ENCODE measurements at places on chromosomes 13 and 19.

DNA sequence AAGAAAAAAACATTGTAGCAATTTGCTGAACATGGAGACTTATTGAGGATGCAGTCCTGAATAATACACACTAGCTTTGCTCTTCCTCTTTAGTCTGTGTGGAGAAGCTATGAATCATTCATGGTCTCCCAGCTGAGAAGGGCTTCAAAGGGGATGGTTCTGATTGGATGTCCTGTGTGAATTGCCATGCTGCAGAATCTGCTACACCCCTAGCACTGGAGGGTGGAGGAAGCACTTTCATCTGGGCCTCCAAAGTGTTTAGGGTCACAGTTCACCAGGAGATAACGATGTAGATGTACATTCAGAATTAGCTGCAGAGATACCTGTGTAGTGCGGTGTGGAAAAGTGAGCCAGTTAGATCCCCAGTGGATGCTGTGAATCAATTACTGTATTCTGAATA, 321.1 kb upstream of the EDNRB start:
- DNase-seq = no peak

GRCh38 chr13:80798576-80799133, 457.7 kb upstream of the SPRY2 start:
- DNase-seq = no peak

- DNase-seq = no peak
Measured at GRCh38 chr13:36353001-36353400, 6.8 kb upstream of the SPART start.

GRCh38 chr19:21483589-21484170, 21.7 kb upstream of the ZNF429 start:
- no peak for DNase-seq

DNA sequence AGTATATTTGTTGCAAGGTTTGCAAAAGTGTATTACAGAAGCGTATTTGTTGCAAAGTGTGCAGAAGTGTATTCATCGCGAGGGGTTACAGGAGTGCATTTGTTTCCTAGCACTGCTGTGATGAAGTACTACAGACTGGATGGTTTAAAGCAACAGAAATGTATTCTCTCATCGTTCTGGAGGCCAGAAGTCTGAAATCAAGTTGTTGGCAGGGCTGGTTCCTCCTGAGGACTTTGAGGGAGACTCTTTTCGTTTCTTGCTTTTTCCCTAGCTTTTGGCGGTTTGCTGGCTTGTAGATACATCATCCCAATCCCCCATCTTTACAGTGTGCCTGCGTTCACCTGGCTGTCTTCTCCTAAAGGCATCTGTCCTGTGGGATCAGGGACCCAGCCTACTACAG, 127.9 kb upstream of the USP29 start:
- DNase-seq = no peak

Measured in esophagus squamous epithelium (tissue), 5 donors.